ENCODE measurements at places on chromosomes 3 and 15.

- no peak for DNase-seq
These were observed 55.8 kb downstream of the OSBPL10 start for GRCh38 chr3:31925271-31925630.

DNA sequence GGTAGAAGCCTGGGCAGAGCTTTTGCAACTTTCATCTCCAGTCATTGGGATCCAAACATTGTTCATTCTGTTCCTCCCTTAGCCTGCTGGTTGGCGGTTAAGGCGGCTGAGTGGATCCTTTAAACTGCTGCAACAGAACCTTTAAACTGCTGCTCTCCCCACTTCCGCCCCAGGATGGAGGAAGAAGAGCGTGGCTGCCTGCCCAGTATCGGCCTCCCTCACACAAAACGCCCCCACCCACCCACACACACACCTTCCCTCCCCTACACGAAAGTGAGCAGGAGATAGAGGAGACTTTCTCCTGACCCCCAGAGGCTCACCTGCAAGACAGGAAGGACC, 460 bp upstream of the ZMAT3 start:
- peak; percentile 18 for DNase-seq

DNA sequence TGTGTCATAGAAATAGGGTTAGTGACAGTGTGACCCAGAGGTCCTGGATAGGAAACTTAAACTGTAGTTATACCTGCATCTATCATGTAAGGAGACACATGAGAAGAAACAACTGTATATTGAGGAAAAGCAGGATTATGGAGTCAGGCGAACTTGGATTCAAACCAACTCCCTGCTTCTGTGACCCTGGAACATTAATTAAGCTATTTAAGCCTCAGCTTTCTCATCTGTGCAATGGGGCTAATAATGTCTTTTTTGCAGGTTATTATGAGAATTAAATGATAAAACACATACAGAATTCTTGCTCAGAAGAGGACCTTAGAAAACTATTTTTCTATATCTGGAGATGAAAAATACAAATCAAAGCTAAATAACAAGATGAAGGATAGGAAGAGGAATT, 481.8 kb downstream of the MECOM start:
- no peak for DNase-seq

DNA sequence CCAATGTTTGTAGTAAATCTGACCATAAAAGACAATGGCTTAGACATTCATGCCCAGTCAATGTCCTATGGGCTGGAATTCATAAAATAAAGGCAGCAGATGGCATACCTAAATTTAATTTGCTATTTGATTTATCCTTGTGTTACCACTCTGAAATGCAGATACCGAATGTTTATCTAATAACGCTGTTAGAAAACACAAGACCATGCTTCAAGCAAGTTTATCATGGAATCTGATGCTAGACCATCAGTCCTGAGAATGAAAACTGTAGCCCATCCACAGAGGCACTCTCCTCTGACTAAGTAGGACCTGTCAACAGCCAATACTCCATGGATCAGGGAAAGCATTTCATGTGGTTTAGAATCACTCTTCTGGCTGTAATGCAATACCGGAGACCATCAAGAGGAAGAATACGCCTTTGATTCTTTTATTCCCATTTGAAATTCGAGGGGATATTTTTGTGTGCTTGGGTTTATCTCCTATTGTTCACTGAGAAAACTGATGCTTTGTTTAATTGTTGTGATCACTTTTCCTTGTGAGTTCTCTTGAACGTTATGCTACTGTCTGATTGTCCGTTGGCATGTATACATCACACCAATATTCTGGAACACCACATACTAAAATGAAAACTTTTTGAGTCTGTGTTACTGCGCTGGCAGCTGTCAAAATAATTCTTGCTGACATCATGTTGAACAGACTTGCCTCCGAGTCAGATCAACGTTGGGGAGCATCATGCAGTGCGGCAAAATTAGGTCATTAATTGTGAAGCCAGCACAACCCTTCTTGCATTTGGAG, 12.1 kb upstream of the CPB1 start:
- no peak for DNase-seq

GRCh38 chr3:171832989-171833388, 10.2 kb upstream of the TMEM212 start:
- DNase-seq = no peak

DNA sequence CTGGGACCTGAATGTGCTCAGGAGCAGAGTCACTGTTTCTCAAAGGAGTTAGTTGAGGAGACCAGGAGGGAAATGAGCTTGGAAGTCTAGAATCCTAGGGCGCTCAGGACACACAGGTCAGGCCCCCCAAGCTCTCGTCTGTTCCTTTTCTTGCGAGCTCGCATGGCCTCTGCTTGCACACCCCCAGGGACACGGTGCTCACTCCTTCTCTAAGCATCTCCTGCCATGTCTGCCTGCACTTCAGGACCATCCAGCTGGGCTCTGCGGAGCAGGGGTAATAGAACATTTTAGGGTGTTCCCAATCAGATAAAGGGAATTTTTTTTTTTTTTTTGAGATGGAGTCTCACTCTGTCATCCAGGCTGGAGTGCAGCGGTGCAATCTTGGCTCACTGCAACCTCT, 213.2 kb downstream of the XXYLT1 start:
- no peak for DNase-seq

DNA sequence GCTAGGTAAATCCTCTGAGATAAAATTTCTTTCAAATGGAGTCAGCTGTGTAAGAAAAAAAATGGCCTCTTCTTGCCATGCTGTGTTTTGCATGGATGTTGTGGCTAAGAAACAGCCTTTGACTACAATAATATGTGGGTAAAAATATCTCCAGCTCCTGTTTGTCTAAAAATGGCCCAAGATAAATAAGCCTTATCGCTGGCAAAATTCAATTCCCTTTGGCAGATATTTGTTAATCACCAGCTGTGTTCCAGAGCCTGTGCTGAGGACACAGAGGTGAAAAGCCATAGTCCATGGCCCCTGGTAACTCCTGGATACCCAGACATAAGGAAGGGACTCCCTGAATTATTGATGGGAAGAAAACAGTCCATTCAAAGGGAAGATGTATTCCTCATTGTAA, 15.3 kb upstream of the RAMAC start:
- DNase-seq = no peak

GRCh38 chr15:71790081-71790480, 20.3 kb upstream of the NR2E3 start:
- DNase-seq = no peak

DNA sequence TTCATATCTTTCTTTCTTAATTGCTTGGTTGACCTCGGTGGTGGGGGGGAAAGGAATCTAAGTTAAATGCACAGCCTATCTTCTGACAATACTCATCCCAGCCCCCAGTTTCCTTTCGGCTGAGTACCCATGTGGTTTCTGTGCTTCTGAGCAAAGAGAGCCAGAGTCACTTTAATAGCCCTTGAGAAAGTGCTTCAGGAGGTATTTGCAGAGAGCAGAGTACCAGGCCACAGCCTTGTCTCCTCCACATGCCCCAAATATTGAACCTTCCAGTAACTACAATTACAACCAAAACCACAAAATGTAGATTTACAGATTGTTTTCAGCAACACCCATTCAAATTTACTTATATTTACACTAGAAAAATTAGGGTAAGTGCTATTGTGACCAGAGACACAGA, 647.4 kb downstream of the NR2F2 start:
- no peak for DNase-seq

GRCh38 chr3:50519471-50520089, 16.1 kb upstream of the CACNA2D2 start:
- DNase-seq = peak; percentile 42

GRCh38 chr15:78928616-78929093, 16.2 kb downstream of the CTSH start:
- DNase-seq = no peak

DNA sequence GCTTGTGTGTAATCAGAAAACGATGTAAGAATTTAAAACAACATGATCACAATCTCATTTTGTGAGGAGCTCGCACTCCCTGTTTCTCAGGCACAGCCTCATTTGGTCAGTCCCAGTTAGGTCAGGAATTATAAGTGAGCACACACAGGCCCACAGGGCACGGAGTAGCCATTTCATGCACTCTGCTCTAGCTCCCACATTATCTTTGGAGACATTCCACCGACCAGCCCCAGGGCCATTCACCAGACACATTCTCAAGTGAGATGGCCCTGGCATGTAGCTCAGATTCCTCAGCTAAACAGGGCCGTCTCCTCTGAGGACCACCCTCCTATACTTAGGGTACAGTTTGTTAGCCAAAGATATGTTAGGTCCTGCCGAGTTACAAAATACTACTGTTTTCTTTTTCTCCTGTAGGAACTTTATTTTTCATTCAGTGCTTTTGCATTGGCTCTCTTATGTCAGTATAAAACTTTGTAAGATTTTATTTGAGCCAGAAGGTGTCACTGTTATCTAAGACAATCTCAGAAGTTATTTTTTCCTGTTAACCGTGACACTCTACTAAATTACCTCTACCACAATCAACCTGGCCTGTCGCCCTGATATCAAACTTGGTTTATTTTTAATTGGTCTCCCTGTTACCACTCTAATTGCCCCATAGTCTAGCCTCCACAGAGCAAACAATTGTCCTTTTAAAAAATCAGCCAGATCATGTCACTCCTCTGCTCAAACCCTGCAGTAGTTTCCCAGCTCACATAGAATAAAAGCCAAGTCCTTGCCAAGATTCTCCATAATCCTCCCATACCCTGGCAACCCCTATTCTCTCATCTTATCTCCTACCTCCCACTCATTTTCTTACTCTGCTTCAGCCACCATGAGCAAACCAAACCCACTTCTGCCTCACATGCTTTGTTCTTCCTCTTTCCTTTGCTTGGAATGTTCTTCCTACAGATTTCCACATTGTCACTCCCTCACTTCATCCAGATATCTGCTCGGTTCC, 105.7 kb downstream of the PPP2R3A start:
- no peak for DNase-seq

- DNase-seq = no peak
These were observed 357.4 kb downstream of the TBL1XR1 start for GRCh38 chr3:176839901-176840300.

DNA sequence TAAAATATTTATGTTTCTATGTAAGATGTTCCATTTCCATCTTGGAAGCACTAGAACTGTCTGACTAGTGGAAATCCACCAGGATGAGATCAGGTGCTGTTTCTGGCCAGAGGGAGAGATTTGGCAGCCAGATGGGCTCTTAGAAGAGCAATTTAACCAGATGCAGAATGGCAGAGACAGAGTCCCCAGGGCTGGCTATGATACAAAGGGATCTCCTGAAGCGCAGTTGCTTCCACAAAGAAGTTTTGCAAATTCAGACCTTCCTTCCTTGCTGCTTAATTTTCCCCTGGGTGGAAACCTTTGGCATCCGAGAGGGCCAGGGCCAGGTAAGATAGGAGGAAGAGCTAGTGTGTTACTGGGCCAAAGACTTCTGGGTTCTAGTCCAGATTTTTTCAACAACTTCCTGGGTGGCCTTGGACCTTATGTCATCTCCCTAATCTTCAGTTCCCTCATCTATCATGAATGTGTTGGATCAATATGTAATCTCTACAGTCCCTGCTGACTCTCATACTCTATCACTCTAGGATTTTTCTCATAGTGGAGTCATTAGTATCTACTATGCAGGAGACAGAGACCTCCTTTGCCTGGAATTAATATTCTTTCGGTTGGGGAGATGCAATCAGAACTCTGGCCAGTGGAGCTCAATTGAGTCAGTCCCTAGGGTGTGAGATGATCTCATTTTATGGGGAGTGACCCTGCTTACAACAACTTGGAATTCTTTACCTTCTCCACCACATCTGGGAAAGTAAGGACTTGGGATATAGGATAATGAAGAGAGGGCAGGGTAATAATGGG, 41.1 kb upstream of the NDUFB4 start:
- no peak for DNase-seq

DNA sequence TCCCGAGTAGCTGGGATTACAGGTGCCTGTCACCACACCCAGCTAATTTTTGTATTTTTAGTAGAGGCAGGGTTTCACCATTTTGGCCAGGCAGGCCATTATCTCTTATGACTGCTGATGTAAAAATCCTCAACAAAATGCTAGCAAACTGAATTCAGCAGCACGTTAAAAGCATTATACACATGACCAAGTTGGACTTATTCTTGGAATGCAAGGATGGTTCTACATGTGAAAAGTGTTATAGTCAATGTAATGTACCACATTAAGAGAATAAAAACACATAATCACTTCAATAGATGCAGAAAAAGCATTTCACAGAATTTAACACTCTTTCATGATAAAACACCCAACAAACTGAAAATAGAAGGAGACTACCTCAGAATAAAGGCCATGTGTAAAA, 20.2 kb downstream of the RNF13 start:
- no peak for DNase-seq

- no peak for DNase-seq
These were observed 53.9 kb downstream of the LINGO1 start for GRCh38 chr15:77578641-77579372.

GRCh38 chr15:27671819-27672437, 427.2 kb downstream of the OCA2 start:
- no peak for DNase-seq

- no peak for DNase-seq
These were observed 271.6 kb upstream of the ZPLD1 start for GRCh38 chr3:102163039-102163817.

DNA sequence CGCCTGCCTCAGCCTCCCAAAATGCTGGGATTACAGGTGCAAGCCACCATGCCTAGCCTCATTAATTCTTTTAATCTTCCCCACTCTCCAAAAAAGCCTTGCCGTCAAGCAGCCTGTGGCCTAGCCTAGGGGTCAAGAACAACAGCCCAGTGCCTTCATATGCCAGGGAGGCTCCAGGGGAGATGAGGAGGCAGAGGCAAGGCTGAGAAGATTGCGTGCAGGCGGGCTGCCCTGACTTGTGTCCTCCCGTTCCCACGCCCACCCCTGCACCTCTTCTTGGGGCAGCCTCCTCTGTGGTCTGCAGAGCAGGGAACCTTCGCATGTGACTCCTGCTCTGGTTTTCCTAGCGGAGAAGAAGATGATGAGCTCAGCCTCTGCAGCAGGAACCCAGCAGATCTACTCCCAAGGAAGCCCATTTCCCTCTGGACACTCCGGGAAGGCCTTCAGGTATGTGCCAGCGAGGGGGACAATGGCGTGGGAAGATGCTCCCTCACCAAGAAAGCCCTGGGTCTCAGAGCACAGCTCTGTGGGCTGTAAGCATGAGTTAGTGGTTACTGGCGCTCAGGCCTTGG, 118.5 kb upstream of the ABHD17C start:
- no peak for DNase-seq

GRCh38 chr3:52053307-52054304, 2.8 kb downstream of the DUSP7 start:
- DNase-seq = no peak

DNA sequence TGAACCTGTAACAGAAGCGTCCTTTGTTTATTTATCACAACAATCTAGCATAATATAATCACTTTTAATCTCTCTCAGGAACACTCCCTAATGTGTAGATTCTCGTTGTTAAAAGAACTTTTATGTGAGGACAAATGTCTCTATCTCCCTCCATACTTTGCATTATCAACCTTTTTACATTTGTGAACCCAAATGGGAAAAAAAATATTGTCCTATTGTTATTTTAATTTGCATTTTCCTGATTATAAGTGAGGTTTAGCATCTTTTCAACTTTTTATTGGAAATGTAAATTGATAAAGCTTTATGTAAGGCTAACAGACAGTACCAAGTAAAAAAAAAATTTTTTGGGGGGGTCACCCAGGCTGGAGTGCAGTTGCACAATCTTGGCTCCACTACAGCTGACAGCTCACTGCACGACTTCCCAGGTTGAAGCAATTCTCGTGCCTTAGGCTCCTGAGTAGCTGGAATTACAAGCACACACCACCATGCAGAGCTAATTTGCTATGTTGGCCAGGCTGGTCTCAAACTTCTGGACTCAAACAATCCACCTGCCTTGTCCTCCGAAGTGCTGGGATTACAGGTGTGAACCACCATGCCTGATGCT, 33.0 kb upstream of the DENND4A start:
- no peak for DNase-seq
